Ammon's horn (tissue), 1 donor: ENCODE measurements at places on chromosomes 16 and 17.

DNA sequence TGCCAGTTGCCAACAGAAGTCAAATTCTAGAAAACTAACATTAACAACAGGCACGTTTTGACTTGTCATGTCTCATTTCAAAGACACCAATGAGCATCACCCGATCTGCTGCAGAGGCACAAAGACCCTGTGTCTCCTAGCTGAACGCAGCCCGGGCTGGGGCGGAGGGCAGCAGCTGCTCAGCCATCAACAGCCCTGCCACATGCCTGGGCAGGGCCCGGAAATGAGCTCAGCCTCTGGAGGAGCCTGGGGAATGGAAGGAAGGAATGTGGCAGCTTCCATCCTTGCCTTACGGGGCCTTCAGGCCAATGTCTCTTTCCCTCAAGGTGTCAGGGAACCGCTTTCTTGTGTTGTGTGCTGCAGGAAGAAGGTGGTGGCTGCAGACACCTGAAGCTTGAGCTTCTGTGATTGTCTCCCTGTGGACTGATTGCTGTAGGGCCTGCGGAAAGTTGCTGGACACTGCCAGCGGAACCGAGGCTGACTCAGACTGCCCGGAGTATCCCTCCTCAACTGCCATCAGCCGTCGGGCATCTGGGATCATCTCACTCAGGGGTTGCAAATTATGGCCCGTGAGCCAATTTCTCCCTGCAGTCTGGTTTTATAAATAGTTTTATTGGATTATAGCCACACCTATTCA is 7.3 kb downstream of the CDH13 start:
- DNase-seq: peak; percentile 87

- DNase-seq: no peak
Observed at GRCh38 chr17:42141382-42141781, 13.4 kb downstream of the RAB5C start.

GRCh38 chr16:1119766-1120576 is 23.9 kb upstream of the C1QTNF8 start:
- DNase-seq: no peak

DNA sequence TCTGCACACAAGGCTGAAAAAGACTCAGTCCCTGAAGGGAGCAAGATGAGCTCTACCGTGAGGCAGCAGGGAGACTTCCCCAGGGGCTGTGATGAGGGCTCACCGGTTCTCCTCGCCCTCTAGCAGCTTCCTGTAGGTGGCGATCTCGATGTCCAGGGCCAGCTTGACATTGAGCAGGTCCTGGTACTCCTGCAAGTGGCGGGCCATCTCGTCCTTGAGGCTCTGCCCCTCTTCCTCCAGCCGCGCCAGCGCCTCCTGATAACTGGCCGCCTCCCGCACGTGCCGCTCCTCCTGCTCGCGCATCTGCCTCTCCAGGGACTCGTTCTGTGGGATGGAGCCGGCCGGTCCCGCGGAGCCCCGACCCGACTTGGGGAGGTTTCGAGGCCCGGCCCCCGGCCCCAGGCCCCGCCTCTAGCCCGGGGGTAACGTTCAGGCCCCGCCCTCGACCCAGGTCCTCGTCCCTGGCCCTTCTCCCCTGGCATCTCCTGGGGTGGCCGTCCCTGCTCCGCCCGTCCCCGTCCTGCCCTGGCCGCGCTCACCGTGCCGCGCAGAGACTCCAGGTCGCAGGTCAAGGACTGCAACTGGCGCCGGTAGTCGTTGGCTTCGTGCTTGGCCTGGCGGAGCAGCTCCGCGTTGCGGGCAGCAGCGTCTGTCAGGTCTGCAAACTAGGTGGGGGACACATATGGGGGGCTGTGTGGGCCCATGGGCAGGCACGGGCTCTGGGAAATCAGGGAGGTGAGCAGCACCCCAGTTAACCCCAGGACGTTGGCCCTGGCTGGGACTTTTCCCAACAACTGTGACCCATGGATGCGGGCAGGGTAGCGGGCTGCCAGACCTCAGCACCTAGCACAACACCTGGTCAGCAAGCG is 3.9 kb downstream of the GFAP start:
- no peak for DNase-seq

DNA sequence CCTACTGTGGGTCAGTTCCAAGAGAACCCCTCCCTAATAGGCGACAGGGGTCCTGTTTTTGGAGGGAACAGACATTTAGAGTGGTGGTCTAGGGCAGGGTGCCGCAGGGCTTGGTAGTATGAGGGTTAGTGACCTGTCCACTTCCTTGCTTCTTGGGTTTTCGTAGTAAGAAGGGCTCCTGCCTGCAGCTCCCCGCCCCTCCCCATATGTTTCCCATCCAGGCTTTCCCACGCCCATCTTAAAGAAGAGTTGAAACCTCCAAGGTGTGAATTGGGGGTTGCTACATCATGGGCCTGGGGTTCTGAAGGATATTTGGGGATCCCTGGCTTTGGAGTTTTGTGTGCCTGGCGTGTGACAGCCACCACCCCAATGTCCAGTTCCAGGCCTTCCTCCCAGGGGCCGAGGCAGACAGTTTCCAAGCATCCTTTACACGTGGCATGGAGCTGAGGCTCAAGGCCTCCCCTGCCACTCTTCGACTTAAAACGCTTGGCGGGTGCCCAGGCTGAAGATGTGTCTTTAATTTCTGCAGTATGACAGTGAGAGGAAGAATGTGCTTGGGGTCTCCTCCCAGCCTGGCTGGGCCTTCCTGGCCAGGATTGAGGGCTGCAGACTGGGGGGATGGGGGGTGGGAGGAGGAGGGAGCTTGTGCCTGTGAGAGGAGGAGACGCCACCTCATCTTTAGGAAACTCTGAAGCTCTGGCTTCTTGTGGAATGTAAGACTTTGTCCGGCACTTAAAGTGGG is 2.3 kb upstream of the COL1A1 start:
- DNase-seq: no peak

DNA sequence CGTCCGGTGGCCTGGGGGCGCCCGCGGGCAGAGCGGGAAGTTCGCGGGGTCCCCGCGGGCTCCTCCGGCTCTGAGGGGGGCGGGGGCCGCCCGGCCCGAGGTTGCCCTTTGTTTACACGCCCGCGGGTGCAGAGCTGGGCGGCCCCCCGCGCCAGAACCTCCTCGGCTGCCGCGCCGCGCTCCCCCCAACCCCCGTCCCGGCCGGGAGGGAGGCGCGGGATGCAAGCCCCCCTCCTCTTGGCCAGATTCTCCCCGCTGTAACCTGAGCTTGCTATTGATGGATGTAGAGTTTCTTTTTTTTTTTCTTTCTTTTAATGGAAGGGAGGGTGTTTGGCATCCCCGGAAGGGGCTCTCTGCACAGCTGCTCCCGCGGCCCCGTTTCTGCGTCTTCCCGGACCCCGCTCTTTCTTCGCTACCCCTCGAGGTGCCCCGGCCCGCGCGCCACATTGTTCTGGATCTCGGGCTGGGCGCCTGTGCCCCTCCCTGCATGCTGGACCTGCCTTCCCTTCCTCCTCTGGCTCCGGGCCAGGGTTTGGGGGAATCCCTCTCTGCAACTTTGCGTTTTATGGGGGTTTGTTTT is 646 bp downstream of the CBX2 start:
- no peak for DNase-seq
